Fibroblast of villous mesenchyme (primary cell): ENCODE measurements at places on chromosomes 2 and 18. TPM values are rescaled to one million over a fixed set of nuclear protein-coding genes. Genes with fewer than 3 reads are reported as not detected.

GRCh38 chr2:36857713-36858112, 108.6 kb downstream of the STRN start:
- no peak for DNase-seq

DNA sequence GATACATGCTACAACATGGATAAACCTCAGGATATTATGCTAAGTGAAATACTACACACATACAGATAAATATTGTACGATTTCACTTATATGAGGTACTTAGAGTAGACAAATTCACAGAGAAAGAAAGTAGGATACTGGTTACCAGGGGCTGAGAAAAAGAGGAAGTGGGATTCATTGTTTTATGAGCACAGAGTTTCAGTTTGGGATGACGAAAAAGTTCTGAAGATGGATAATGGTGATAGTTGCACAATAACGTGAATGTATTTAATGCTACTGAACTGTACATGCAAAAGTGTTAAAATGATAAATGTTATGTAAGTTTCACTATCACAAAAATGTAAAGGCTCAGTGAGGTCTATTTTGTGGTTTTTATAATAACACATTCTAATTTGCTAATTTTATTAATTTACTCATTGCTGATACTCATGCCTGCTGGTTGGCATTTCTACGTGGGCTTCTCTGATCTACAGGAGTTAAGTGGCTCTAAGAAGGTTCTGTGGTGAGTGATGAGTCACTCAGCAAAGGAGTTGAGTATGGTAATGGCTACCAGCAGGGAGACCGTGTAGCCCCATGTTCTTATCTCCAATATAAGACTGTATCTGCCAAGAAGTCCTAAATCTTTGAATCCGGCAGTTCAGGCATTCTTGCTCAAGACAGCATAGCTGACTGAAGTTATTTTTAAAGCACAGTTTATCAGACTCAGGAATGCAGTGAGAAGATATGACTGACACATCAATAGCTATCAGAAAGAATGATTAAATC, 41.1 kb downstream of the UPP2 start:
- peak; percentile 7 for DNase-seq

DNA sequence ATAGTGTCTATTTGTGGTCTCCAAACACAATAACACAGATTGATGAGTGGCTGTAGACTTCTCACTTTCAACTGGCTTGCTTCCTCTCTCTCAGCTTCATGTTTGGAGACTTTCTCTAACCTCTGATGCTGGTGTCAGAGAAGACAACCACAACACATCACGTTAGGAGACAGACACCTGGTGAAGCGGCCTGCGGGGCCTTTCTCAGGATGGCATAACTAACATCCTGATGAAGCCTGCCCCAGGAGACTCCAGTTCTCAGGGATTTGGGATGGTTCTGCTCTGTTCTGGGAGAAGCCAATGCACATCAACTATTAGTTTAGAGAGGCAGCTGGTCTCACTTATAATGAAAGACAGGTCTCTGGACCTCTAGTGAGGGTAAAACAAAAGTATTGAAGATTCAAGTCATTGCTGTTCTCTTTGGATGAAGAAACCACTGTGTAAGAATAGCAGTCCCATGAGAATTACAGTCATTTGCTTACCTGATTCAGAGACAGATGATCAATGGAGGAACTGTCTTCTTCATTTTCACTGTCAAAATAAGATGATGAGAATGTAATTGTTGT, 2.0 kb downstream of the IL1A start:
- DNase-seq = no peak

DNA sequence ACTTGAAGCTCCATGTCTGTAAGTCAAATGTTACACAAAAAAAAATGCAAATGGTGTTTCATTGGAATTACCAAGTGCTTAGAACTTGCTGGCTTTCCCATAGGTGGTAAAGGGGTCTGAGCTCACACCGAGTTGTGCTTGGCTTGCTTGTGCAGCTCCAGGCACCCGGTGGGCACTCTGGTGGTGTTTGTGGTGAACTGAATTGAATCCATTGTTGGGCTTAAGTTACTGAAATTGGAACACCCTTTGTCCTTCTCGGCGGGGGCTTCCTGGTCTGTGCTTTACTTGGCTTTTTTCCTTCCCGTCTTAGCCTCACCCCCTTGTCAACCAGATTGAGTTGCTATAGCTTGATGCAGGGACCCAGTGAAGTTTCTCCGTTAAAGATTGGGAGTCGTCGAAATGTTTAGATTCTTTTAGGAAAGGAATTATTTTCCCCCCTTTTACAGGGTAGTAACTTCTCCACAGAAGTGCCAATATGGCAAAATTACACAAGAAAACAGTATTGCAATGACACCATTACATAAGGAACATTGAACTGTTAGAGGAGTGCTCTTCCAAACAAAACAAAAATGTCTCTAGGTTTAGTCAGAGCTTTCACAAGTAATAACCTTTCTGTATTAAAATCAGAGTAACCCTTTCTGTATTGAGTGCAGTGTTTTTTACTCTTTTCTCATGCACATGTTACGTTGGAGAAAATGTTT, 97.9 kb upstream of the IL1R2 start:
- DNase-seq = no peak

GRCh38 chr2:3585261-3586109, 9.4 kb upstream of the COLEC11 start:
- peak; percentile 99 for DNase-seq

- no peak for DNase-seq
Measured at GRCh38 chr2:205010196-205010595, 464.9 kb downstream of the PARD3B start.

- no peak for DNase-seq
Measured at GRCh38 chr18:29104671-29105070, 927.7 kb upstream of the CDH2 start.

TMEM169 gene
- total RNA-seq = 0.32 and 0.43 TPM in 2 replicates

SKA1 gene
- 9.0 and 13.4 TPM in 2 replicates for total RNA-seq

PRKCE gene
- total RNA-seq = 19.0 and 27.2 TPM in 2 replicates

RAB31 gene
- total RNA-seq = 34.5 and 48.6 TPM in 2 replicates

UCN gene
- 0.43 and 0.64 TPM in 2 replicates for total RNA-seq
